Tibial nerve (tissue), 4 donors: ENCODE measurements at places on chromosomes 1 and 21. TPM values are rescaled to one million over a fixed set of nuclear protein-coding genes. Genes with fewer than 3 reads are reported as not detected.
A peak's percentile ranks its signal among the peaks of the same experiment; 100 is the strongest.

- H3K4me1 ChIP-seq: no peaks in the 10 kb centered on the region
- DNase-seq: no peak
- no peak overlapping the region for H3K4me3 ChIP-seq
- no peaks in the 10 kb centered on the region for H3K36me3 ChIP-seq
- no peak overlapping the region for H3K27ac ChIP-seq
- no peaks in the 10 kb centered on the region for H3K27me3 ChIP-seq
Observed at GRCh38 chr1:222441066-222441465, 106.8 kb downstream of the HHIPL2 start.

Gene ANKRD65
- total RNA-seq: 15.9 TPM

DNA sequence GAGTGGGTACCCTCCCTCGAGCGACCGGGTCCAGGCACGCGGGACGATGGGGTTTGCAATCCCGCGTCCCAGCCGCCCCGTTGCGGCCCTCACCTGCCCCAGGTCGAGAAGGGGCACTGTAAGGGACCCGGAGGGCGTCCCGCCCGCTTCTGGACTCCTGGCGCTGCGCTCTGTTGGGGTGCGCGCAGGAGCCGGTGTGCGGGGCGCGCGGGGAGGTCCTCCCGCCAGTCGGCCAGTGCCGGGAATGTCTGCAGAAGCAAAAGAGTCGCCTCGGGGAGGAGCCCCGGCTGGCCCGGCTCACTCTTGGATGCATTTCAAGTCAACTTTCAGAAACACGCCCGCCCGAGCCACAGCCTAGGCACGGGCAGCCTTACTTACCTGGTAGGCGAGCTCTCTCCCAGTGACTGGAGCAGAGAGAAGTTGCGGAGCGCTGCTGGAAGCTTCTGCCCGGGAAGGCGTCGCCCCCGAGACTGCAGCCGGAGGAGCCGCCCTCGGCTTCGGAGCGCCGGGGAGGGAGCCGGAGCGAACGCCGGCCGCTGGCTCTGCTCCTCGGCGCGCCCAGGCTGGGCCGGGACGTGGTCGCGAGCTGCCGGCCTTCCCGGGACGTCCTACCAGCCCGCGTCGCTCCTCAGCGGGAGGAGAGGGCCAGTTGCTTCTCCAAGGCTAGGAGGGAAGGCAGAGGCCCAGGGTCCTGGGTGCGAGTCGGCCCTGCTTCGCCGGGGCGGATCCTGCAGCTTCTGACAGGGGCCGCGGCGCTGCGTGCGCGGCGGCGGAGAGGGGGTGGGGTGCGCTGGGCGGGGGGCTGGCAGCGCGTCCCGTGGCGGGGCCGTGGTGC is at the start of gene LMX1A:
LMX1A (minus strand) TSS at position 739 of the 835 bp plus-strand sequence. CDS start 1,156 bp downstream, outside the sequence.
- no peaks in the 10 kb centered on the region for H3K36me3 ChIP-seq
- peaks cover 3% of the 10 kb centered on the region for H3K27me3 ChIP-seq
- H3K27ac ChIP-seq: peak within 1 kb of the TSS; percentile 11
- H3K4me1 ChIP-seq: peaks cover 17% of the 10 kb centered on the region

Gene H6PD
- 64.7 TPM for total RNA-seq

Gene TNFSF4
- 1.4 TPM for total RNA-seq

DNA sequence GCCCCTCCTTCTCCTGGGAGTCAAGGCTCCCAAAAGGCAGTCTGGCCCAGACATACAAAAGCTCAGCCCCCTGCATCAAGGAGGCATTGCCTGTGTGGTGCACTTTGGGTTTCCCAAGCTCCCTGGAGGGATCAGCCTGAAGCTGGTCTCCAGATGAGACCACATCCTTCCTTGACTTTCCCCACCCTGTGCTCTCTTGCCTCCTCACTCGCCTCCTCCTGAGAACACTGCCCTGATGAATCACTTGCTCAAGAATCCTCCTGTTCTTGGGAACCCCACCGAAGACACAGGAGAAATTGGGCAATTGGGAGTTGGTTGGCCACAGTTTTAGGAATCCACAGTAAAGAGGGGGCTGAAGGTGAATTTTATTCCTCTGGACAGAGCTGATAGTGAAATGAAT is 34.8 kb upstream of the LYST start:
- no peaks in the 10 kb centered on the region for H3K27me3 ChIP-seq
- H3K4me1 ChIP-seq: no peaks in the 10 kb centered on the region
- no peak overlapping the region for H3K4me3 ChIP-seq
- no peak for DNase-seq
- no peaks in the 10 kb centered on the region for H3K36me3 ChIP-seq

GRCh38 chr1:246418565-246419312 is 88.3 kb downstream of the SMYD3 start:
- H3K27me3 ChIP-seq: no peaks in the 10 kb centered on the region
- DNase-seq: no peak
- peaks cover 10% of the 10 kb centered on the region for H3K36me3 ChIP-seq

- H3K4me1 ChIP-seq: peaks cover 19% of the 10 kb centered on the region
- H3K27ac ChIP-seq: peak overlapping the region; percentile 84
- H3K4me3 ChIP-seq: no peak overlapping the region
- H3K36me3 ChIP-seq: no peaks in the 10 kb centered on the region
- no peaks in the 10 kb centered on the region for H3K27me3 ChIP-seq
Observed at GRCh38 chr1:228989992-228990827, 254.9 kb downstream of the RHOU start.

DNA sequence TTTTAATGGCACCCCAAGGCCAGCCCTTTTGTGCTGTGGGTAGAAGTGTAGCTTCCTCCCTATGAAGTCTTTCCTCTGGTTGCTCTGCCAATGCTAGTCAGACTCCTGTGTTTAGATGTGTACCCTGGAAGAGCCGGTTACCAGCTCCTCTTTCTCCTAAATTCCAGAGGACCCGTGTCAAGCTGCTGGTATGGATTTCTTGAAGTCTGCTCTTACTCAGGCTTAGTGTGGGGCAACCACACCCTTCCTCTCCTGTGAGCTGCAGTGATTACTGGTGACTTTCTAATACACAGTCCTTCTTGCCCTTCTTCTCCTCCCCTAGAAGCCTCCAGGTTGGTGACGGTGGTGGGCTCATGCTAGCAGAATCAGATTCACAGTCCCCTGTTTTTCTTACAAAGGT is 74.1 kb upstream of the AKT3 start:
- no peak for DNase-seq
- no peak overlapping the region for H3K27ac ChIP-seq
- H3K27me3 ChIP-seq: no peaks in the 10 kb centered on the region

Gene LEPROT
- total RNA-seq: 67.2 TPM

Gene KRTAP8-1
- total RNA-seq: not detected

GRCh38 chr21:41580758-41581554 is 73.0 kb upstream of the TMPRSS2 start:
- H3K27ac ChIP-seq: no peak overlapping the region
- no peak for DNase-seq
- no peaks in the 10 kb centered on the region for H3K4me1 ChIP-seq
- H3K4me3 ChIP-seq: no peak overlapping the region

GRCh38 chr1:111565079-111565478 is 54.5 kb upstream of the RAP1A start:
- no peaks in the 10 kb centered on the region for H3K4me1 ChIP-seq
- no peak overlapping the region for H3K4me3 ChIP-seq
- H3K36me3 ChIP-seq: no peaks in the 10 kb centered on the region
- H3K27ac ChIP-seq: peak overlapping the region; percentile 33
- H3K27me3 ChIP-seq: no peaks in the 10 kb centered on the region
- DNase-seq: no peak

GRCh38 chr1:240946926-240947325 is 335.0 kb upstream of the GREM2 start:
- no peaks in the 10 kb centered on the region for H3K4me1 ChIP-seq
- DNase-seq: peak; percentile 47
- H3K4me3 ChIP-seq: no peak overlapping the region
- no peaks in the 10 kb centered on the region for H3K36me3 ChIP-seq

GRCh38 chr1:117392771-117393170 is 25.5 kb downstream of the MAN1A2 start:
- no peak for DNase-seq
- H3K4me3 ChIP-seq: no peak overlapping the region
- H3K27me3 ChIP-seq: no peaks in the 10 kb centered on the region
- H3K27ac ChIP-seq: no peak overlapping the region
- no peaks in the 10 kb centered on the region for H3K4me1 ChIP-seq

DNA sequence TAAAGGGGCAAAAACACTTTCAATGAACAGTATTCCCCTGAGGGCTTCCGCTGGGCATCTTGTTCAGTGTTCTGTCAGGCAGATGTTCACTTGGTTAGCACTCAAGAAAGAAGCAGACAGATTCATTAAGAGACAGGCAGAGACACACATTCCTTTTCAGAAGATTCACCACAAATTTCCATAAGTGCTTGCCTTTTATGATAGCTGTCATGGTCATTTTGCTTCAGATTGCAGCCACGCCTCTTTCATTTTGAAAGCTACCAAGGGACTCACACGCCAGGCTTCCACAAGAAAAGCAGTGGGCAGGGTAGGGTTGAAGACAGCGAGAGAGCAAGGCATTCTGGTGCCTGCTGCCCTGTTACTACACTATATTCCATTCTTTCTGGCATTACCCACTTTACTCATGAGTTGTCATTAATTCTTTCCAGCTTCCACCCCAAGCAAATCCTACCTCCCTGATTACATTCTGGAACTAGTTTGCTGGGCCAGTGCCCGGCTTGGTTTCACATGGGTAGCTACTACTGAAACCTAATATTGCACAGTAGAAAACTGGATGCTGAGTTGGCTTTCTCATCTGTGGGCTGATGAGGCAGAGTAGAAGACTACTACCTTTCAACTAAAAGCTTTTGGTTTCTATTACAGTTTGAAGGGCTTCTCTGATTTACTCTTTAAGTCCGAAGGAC is 91.2 kb upstream of the COL24A1 start:
- no peaks in the 10 kb centered on the region for H3K27me3 ChIP-seq
- H3K4me3 ChIP-seq: no peak overlapping the region
- H3K4me1 ChIP-seq: no peaks in the 10 kb centered on the region

DNA sequence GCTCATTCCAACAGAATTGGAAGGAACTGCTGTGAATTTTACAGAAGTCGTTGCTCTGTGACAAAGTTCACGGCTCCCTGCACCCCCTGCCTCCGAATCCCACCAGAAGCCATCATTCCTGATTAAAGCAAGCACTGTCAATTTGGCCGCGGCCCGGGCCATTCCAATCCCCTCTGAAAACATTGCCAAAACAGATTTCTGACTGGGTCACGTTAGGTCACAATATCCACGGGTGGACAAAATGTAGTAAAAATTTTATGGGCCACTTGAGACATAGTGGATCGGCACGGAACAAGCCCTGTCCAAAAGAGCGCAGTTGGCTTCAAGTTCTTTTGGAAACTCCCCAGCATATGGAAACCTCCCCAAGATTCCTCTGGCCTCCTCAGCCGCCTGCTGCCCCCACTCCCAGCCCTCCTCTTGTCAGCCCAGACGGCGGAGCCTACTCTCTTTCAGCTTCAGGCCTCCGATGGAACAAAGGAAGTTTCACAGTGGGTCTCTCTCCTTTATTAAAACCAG is 67.2 kb upstream of the IFNAR2 start:
- no peaks in the 10 kb centered on the region for H3K27me3 ChIP-seq
- no peak for DNase-seq
- H3K36me3 ChIP-seq: no peaks in the 10 kb centered on the region
- H3K27ac ChIP-seq: no peak overlapping the region
- no peaks in the 10 kb centered on the region for H3K4me1 ChIP-seq
- H3K4me3 ChIP-seq: no peak overlapping the region

- peak overlapping the region; percentile 9 for H3K27ac ChIP-seq
- H3K27me3 ChIP-seq: no peaks in the 10 kb centered on the region
- DNase-seq: no peak
- H3K4me3 ChIP-seq: no peak overlapping the region
- no peaks in the 10 kb centered on the region for H3K36me3 ChIP-seq
- H3K4me1 ChIP-seq: no peaks in the 10 kb centered on the region
Observed at GRCh38 chr1:95888941-95889390, 655.0 kb downstream of the RWDD3 start.

Gene TMEM240
- not detected for total RNA-seq

DNA sequence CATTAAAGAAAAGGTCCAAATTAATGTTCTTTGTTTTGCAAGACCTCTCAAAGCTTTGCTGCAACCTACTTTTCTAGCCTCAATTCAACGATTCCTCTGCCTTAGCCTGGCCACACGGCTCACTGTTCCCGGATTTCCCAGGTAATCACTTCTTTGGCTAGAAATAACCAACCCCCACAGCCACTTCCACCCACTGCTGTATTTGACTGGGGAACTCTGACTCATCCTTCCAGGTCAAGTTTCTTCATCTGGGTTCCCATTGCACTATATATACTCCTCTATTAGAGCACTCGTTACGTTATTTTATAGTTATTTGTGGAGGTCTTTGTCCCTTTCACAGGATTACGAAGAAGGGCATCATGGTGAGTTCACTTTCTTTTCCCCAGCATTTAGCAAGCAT is 185.9 kb downstream of the CACNA1E start:
- DNase-seq: no peak
- H3K27me3 ChIP-seq: no peaks in the 10 kb centered on the region
- H3K4me3 ChIP-seq: no peak overlapping the region
- H3K27ac ChIP-seq: no peak overlapping the region
- no peaks in the 10 kb centered on the region for H3K36me3 ChIP-seq
- no peaks in the 10 kb centered on the region for H3K4me1 ChIP-seq
